HFF-Myc (cell line): ENCODE measurements at places on chromosomes 3 and 15.

DNA sequence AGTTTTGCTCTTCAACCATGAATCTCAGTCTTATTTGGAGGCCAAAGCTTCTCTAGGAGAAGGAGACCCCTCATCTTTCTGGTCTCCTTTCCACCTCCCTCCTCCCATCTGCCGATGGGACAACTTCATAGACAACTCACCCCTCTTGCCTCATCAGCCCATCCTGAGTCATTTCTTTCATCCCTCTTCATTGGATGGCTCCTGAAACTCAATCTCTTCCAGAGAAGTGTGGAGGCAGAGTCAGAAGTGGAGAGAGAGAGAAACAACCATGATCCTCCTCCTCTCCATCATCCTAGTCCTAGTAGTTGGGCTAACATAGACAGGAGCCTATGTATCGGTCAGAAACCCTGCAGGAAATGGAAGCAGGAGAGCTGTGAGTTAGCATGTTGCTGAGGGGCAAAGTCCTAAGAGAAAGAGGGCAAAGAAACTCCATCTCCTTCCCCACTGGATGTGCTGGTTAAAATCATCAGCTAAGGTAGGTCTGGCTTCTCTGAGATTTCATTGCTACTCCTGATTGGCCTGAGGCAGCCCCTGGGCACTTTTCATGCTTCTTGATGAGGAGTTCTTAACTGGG lies 21.3 kb upstream of the HCN4 start:
- no peak for DNase-seq

DNA sequence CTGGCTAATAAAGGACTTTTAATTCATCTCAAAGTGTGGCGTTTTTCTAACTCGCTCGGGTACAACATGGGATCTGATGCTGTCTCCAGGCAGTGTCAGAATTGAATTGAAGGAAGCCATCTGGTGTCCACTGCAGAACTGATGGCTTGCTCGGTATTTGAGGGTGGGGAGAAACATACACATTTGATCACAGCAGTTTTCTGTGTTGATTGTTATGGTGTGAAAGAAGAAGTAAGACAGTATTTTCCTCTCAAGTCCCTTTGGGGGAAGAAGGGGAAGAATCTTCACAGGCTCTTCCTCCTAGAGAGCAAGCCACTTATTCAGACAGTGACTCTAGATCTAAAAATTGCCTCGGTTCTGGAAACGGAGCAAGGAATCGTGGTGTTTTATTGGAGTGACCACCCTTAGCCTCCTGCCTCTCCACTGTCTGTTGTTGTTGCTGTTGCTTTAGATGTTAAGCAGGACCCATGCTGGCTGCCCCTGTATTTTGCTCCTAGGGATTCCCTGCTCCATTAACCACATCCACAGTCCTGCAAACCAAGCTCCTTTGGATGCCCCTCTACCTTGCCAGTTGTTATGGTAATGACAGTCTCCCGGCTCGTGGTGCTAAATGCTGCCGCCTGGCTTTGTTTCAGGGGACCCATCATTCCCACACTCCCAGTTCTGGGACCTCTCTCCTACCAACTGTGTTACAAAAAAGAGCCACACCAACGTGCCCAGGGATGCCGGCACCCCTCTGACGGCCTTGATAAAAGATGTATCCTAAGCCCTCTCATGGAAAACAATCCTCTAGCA lies 15.3 kb upstream of the MCCC1 start:
- no peak for DNase-seq

DNA sequence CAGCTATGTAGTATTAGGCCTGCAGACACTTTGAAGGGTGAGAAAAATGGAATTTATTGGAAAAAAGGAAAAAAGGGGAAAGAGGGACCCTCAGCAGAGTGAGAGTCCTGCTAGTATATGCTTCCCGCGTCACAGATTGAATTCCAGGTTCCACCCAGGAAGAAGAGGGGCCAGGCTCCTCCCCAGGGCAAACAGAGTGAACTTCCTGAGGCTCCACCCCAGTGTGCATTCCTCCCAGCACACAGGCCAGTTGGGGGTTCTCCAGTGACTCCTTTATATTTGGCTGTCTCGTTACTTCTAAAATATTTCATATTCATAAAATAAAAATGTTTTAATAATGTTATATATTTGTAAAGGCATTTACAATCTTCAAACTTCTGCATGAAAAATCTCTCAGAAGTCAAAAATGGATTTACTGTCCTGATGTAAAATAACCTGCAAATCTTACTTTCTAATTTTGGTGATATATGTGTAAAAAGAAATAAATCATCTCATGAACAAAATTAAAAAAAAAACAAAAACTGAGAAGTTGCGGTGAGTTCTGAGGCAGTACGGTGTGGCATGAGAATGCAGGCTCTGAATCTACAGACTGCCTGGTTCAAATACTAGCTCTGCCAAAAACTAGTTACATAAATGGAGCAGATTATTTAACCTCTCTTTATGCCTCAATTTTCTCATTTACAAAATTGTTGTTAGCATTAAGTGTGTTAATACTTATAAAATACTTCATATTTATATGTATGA lies 175.8 kb upstream of the P2RY1 start:
- no peak for DNase-seq

DNA sequence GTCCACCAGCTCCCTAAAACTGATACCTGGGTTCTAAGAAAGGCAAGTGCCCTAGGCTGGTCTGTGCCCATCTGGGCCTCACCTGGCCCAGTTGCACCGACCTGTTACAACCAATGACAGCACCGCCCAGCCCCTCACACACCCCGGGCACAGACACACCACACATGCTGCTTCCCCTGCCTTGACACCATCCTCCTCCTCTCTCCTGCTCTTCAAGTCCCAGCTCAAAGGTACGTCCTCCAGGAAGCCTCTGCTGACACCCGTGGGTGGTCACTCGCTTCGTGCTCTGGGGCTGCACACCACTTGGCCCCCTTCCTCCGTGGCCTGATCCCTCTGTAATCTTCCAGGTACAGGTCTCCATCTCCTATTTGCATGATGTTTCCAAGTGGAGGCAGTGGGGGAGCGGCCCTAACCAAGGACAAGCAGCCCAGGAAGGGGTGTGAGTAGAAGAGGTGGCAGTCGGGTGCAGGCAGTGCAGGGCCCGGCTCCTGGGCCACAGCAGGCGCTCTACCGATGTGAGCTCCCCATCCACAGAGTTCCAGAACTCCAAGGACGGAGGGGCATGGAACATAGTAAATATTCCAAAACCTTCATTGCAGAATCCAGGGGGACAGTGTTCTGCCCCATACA lies 144.6 kb downstream of the NUP210 start:
- DNase-seq, result no peak

DNA sequence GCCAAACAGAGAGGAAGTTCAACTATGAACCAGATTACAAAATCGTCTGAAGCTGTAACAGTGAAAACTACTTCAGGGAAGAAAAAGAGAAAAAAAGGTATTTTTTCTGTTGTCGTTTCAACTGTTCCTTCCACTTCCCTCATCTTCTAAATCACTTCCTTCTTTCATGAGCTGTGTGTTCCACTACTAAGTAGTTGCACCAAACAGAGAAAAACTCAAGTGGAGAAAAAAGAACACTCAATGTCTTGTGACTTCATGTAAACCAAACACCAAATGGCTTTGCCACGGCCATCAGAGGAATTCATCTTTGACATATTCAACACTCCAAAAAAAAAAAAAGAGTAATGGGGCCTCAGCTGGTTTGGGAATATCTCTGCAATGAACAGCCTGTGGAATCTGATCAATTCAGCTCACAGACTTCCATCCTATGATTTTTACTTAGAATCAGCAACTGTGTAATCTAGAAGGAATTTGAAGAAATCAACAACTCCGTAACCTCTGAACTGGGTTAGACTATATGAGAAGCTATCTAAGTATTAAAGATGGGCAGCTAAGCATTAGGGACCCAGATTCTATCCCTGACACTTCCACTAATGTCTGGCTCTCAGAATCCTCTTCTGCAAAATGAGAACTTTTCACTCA lies 47.5 kb upstream of the RNF7 start:
- DNase-seq, result no peak

DNA sequence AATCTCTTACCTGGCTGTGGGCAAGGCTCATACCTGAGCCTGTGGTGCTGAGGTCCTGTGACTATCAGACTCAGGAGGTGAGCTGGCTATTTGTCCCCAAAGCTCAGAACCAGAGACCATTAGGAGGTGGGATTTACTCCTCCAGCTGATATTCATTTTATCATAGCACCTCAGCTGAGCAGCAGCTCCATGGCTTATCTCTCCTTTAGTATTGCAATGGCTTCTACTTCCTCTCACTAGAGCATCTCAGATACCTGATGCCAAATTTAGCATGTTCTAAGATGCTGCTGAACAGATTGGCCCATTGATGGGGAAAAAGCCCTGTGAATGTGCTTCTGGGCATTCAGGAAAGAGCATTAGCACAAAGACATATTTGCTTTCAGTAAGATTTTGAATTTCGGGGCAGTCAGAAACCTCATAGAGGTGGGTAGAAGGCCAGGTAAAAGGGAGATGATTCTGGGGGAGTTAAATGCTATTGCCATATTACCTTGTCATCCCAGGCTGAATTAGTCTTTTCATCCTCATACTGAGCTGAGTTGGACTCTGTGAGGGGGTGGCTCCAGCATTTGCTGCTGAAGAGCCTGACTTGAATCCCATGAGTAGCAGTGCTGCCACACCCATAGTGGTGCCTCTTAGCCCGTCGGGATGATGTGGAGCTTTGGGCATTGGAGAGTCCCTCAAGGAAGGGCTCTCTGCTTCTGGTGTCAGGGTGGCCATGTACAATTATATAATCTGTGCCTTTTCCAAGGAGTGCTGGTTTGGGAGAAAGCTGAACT lies 2.4 kb downstream of the BSN start:
- DNase-seq, result no peak

- no peak for DNase-seq
These were observed 2.9 kb upstream of the OCA2 start for GRCh38 chr15:28101983-28102441.

DNA sequence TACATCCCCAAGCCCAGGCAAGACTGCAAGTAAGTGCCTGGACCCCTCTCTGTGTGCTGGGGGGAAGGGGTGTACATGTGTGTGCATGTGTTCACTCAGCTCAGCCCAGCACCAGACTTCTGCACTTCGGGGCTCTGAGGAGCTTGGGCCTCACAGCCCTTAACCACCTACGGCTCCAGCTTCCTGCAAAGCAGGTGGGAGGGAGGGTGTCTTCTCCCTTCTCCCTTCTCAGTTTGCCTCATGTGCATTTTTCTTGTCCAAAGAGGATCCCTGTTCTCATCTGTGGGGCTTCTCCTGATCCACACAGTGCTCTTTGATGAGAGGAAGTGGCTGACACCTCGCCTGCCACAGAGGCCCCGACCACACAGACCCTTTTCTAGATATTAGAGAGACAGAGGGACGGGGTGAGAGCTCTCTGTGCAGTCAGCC lies 69.3 kb downstream of the MESD start:
- no peak for DNase-seq

GRCh38 chr3:124995460-124995994 lies 60.3 kb downstream of the HEG1 start:
- DNase-seq, result no peak

GRCh38 chr3:851098-851790 lies 241.6 kb upstream of the CNTN6 start:
- no peak for DNase-seq

DNA sequence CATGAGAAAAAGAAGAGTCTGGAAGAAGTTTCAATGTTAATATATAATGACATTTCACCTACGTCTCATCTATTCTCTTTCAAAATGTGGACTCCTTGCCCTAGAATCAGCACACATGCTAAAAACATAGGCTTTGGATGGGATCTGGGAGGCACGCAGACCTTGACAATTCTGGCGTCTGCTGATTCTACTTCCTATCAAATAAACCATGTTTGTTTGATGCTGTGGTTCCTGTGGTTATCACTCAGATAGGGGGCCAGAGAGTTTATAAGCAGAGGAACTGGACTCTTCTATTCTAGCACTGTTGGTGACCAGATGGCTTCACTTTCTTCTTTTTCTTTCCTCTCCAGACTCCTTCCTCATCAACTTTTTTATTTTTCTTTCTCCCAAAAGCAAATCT lies 336.8 kb downstream of the DIPK2A start:
- no peak for DNase-seq

GRCh38 chr3:112900113-112900512 lies 53.4 kb upstream of the CD200R1L start:
- DNase-seq, result no peak

DNA sequence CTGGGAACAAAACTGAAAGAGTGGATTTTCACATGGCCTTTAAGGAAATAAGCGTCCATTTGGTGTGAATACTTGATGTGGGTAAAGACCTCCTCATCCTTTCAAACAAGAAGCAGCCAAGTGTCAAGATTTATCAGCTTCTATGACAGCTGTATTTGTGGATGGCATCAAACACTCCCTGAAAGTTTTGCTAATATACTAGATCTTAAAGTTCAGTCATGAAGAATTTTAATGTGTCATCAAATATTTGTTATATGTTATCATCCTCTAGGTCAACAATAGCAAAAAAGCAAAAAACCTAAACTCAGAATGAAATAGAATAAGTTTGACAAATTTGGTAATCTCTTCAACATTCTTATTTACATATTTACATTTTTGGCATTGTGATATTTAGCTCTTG lies 29.1 kb upstream of the LYSMD4 start:
- DNase-seq, result no peak

GRCh38 chr3:178129109-178129508 lies 407.1 kb upstream of the KCNMB2 start:
- DNase-seq, result no peak

GRCh38 chr3:53011324-53011723 lies 34.5 kb downstream of the SFMBT1 start:
- no peak for DNase-seq

DNA sequence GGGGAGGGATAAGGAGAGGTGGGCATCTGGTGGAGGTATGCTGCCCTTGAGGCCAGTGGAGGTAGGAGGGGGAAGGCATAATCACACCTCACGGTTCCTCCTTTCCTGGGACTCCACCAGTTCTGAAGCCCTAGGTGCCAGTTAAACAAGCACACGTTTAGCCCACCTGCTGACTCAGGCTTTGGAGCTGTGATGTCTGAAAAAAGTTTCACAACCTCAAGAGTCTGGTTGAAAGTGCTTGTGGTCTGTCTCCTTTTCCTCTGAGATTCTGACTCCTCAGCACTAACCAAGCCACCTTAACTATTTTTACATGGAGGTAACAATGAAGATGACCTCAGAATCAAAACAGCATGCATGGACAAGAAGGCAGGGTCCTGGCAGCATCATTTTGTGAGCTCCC lies 23.0 kb downstream of the HPS3 start:
- no peak for DNase-seq

DNA sequence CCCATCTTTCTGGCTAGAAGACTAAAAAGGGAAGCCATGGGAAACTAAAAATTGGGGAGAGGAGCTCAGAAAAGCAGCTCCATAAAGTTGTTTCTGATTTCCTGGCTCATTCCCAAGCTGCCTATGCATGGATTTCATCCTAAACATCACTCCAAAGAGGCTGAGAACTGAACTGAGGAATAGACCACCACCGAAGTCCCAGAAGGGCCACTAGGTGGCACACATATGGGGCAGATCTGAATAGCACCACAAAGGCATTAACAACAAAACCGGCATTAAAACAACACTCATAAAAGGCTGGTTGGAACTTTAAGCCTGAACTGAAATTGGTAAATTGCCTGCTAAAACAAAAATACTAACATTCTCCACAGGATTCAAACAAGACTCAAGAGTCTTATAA lies 106.3 kb downstream of the PLD1 start:
- peak; percentile 17 for DNase-seq
